ENCODE measurements at places on chromosomes 2 and 18.

- no peak for DNase-seq
Observed at GRCh38 chr2:85160966-85161960, 28.1 kb downstream of the TCF7L1 start.

DNA sequence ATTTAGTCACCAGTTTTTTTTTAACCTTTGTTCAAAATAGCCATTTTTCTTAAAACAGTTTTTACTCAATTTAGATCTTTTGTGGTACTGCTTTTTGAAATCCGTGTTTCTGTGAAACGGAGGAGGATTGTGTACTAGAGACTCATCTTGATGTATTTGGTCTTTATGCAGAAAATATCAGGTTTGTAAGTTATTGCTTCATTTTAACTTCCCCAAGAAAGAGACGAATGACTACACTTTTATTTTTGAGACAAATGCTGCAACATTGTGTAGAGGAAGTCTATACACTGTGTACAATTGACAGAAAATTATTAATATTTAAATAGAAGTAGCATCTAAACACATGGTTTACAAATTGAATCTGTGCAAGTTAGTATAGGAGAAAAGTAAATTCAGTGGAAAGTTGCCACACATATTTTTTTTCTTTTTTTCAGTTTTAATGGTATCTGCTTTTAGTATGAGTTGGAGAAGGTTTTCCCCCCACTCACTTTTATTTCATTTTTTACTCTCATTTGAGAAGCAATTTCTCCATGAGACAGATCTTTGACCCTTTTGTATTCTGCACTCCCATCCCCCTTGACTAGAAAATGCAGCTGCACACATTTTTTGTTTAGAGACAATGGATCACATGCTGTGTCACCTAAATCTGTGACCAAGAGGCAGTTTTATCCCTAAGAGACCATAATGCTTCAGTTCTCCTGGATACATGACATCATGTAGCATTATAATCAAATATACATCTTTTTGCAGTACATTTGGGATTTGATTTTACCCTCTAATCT, 200.8 kb upstream of the STON1 start:
- DNase-seq, result no peak

DNA sequence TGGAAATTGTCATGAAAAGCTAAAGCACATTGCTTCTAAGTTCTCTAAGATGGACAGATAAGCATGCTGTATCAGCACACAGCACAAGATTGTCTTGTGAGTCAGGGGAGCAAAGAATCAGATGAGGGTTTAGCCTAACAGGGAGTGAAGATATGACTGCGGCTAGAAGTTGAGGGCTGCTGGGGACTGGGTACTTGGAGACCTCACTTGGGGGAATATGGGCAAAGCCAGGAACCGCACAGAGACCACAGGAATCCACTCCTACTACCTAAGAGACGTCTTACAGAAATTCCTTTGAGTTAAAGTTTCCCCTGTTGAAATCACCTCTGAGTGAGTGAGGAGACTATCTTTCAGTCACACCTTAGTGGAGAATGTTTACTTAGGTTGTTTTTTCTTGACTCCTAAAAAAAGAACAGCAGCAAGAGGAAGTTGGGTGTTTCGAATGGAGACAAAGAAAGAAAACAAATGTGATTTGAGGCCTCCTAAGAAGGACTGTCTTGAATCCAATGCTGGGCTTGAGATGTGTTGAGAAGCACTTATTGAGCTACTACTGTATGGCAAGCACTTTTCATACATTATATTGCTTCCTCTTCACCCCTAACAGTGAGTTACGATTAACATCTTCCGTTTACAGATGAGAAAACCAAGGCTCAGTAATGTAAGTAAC, 100.7 kb downstream of the ANKRD44 start:
- peak; percentile 65 for DNase-seq

DNA sequence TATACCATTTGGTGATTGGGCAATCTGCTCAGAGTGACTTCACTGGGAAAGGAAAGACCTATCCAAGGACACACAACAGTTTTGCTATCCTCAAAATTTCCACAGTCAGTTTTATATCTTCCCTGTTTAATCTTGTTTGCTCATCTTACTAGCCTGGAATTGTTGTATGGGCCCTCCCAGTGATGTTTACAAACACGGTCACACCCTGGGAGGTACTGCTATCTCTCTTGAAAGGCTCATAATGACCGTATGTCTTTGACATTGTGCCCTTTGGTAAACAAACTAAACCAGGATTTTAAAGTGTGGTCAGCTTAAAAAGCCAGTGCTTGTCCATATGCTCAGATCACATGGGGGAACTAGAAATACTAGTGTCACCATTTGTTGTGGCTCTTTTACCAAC, 277.0 kb downstream of the CDH2 start:
- no peak for DNase-seq

DNA sequence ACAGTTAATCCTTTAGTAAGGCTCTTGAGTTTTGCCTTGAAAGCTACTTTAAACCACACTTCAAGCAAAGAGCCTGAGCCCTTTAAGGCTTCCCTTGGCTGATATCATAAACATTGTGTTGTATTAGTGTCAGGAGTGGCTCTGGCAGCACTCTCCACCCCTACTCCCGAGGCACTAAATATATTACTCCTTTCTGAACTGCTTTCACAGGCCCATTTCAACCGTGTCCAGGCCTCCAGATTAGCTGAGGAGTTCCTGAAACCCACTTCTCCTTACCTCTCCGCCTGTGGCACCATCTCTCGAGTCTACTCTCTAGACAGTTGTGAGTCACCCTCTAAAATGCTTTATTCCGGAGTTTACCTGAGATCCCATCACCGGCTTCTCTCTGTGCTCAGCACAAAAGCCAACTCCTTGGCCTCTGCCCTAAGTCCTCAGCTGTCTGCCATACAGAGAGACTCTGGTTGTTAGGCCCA, 14.4 kb upstream of the STON1 start:
- DNase-seq, result no peak

DNA sequence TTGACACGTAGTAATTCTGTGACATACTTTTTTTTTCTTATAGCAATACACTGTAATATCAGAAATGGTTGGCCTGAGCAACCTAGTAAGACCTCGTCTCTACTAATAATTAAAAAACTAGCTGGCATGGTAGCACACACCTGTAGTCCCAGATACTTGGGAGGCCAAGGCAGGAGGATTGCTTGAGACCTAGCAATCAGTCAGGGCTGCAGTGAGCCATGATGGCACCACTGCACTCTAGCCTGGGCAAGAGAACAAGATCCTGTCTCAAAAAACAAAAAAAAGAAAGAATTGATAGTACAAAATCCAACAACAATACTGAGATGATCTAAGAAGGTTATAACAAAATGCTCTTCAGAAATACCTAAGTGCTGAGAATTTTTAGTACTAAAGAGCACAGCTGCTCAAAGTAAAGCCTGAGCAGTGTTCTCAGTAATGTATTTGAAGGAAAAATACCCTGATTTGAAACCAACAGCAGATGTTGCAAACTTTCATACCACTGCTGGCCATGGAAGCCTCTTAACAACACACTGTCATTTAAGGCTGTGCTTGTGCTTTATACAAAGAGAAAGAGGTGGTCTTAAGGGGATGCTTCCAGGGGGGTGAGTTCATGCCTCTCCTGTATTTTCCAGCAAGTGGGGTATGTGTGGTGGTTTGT, 132.6 kb upstream of the CDCA7 start:
- DNase-seq, result no peak

DNA sequence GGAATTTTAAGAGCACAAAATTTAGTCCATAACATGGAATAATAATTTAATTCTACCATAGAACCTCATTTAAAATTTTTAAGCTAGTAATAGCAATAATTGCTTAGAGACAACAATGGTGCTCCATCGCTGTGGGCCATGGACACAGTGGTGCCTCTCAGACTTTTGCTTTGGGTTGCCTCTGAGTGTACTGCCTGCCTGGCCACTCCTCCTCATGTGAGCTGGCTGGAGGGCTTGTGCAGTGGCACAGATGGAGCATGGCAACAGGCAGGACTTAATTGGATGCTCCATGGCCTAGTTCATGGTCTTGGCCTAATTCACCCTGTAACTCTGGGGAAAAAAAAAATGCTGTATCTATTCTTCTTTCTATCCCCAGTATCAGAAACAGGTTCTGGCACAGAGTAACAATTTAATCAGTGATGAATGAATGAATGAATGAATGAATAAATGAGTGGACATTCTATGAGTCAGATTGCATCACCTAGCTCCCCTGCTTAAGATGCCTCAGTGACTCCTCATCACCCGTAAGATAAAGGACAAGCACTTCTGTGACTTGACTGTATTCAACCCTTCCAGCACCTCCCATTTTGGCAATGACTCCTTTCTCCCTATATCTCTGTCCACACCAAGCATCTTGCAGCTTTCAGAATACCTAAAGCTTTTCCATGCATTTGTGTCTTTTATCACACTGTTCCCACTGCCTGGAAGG, 211.8 kb upstream of the SLC14A2 start:
- no peak for DNase-seq

DNA sequence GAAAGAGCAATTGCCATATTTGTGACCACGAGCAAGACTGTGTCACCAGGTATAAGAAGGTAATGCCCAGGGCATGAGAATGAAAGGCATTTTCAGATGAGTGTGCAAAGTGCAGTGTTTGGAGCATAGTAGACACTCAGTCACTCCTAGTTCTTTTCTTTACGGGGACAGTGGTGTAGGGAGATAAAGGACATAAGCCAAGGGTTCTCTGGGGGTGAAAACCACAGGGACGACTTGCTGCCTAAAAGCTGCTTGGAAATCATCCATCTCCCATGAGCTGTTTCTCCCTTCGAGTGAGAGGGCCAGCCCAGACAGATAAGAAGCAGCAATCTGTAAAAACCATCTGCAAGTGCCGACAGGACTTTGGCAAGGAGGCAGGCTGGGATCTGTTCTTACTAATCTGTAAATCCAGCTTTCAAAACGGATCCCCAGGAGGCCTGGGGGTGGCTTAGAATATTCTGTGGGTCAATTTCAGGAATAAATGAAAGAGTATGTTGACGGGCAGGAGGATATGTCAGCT, 221.6 kb downstream of the LPIN1 start:
- no peak for DNase-seq

- no peak for DNase-seq
Observed at GRCh38 chr2:240374085-240374907, 61.2 kb upstream of the GPC1 start.

DNA sequence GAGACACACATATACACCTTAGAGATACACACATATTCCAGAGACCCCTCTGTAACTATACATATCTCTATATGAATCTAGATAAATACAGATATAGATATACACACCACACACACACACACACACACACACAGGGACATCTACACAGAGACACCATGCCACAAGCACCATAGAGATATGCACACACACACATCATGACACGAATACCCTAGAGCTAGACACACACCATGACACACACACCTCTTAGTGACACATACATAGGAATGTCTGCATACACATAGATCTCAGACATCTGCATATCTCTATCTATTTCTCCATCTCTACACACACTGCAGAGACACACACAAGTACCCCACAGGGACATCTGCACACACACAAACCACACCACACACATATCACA, 270.0 kb downstream of the CYRIA start:
- DNase-seq, result no peak

- DNase-seq, result no peak
Observed at GRCh38 chr18:61946449-61946848, 53.6 kb upstream of the RNF152 start.

DNA sequence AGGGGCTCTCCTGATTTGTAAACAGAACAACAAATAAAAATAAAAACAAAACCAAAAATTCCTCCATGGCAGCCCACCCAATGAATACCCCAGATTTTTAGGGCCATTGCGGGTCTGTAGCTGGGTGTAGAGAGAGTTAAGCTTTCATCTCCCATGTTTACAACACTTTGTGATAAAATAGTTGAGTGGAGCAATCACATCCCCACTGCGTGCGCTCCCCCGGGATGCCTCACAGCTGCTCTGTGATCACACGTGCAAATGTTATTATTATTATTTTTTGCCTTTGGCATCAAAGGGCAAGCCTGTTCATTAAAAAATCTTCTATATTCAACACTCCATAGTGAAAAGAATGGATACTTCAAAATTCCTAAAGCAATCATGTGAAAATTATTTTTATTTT, 118.0 kb downstream of the MBP start:
- DNase-seq, result no peak

GRCh38 chr2:30569946-30570345, 122.9 kb downstream of the LCLAT1 start:
- no peak for DNase-seq

DNA sequence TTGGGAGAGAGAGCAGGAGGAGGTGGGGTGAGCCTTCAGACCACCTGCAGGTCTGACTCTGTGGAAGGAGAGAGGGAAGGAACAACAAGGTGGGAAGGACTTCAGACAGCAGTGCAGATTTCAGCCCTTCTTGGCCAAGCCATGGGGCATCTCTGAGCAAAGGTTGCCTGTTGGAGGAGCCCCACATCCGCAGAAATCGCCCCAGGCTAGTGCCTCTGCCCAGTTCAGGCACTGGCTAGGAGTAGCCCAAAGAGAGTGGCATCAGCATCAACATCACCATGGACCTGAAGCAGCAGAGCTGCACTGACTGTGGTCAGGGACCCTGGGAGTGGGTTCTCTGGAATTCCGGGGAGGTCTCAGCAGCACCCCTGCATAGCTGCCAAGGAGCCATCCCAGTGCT, 10.2 kb downstream of the GPR55 start:
- peak; percentile 29 for DNase-seq

- DNase-seq, result no peak
Observed at GRCh38 chr2:102986826-102987490, 225.1 kb downstream of the TMEM182 start.

DNA sequence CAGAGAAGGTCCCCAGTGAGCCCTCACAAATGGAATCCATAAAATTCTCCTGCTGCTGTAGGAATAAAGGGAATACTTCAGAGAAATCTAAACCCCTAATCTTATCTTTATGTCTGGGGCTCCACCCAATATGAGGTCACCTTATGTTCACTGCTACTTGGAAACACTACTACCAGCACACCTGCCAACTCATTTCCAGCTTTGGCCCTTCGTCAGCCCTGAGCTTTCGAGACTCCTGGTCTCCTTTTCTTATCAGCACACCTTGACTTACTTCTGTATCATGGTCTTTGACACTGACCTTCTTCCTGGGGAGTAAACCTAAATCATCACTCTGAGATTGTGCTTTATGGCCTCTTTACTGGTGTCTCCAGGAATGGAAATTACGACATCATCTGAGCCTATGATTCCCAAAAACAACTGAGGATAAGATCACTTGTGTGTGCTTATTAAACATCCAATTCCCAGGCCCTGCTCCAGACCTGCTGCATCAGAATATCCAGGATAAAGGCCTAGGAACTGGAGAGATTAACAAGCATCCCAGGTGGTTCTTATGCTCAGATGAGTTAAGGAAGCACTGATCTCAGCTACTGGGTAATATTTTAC, 22.2 kb upstream of the ASNSD1 start:
- no peak for DNase-seq

DNA sequence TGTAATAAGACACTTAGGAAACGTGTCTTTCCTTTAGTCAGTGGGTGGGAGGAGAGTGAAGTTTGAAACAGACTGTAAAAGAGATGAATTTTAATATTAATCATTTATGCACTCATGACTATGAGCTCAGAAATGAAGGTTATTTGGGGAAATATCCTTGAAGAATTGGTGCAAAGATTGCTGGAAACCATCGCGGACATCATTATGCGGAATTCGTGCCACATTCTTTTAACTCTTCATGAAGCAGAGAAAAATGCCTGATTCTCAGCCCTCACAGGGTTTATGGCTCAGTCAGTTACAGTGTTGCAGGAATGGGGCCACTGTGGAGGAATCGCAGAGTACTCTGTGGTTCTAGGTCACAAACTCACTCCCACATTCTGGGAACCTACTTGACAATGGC, 109.7 kb downstream of the RGPD3 start:
- no peak for DNase-seq

Data from activated T-cell treated with anti-CD3 and anti-CD28 coated beads, Interleukin-2, amount 50 U/mL, for 24 hours (primary cell).